ENCODE measurements at places on chromosomes 2 and 18. TPM values are rescaled to one million over a fixed set of nuclear protein-coding genes. Genes with fewer than 3 reads are reported as not detected.

DNA sequence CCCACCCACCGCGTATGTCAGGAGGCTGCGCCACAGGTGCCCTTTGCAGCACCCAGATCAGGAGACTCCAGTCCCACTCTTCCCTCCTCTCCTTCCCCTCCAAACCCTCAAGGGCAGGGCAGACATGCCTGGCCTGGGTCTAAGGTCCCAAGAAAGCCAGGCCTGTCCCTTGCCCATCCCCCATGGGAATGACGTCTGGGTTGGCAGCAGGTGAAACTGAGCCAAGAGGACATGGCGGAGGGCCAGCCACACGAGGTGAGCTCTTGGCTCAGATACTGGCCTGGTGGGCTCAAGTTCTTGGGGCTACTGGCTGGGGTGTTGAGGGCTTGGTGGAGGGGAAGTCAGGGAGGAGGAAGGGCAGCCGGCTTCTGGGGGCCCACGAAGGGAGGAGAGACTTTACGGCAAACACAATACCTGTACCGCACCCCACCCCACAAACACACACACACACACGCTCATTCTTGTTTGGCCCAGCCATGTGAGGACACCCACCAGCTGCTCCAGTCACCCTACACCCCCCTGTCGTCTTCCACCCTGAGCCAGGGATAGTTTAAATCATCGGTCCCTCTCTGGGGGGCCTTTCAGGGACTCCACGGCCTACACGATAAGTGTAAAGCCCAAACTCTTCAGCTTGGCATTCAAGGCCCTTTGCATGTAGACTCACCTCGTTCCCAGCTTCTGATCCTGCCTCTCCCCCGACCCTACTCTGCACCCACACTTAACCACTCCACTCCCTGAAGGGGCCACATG, 24.1 kb upstream of the TNS1 start:
- H3K36me3 ChIP-seq = no peaks in the 10 kb centered on the region
- peak; percentile 67 for DNase-seq
- H3K4me3 ChIP-seq = no peak overlapping the region
- H3K27ac ChIP-seq = no peak overlapping the region
- H3K4me1 ChIP-seq = peaks cover 7% of the 10 kb centered on the region

DNA sequence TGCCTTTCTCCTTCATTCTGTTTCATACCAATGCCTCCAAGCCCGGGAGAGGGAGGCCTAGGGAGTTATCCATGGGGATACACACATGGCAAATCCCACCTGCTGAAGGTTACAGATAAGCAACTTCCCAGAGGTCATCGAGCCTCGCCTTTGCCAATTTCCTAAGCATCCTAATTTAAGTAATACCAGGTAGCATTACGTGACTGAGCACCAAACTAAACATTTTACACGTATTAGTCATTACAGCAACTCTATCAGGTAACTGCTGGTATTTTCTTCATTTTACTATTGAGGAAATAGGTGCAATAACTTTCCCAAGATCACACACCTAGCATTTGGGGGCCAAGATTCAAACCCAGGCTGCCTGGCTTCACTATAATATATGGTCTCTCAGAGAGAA, 30.1 kb upstream of the BZW1 start:
- H3K4me1 ChIP-seq = no peaks in the 10 kb centered on the region
- H3K4me3 ChIP-seq = no peak overlapping the region
- no peaks in the 10 kb centered on the region for H3K27me3 ChIP-seq
- no peak for DNase-seq
- no peaks in the 10 kb centered on the region for H3K36me3 ChIP-seq
- H3K27ac ChIP-seq = no peak overlapping the region

- no peaks in the 10 kb centered on the region for H3K36me3 ChIP-seq
- no peak overlapping the region for H3K27ac ChIP-seq
- no peak for DNase-seq
- H3K27me3 ChIP-seq = peaks cover 27% of the 10 kb centered on the region
- no peaks in the 10 kb centered on the region for H3K4me1 ChIP-seq
Measured at GRCh38 chr2:154699575-154699930, 1.1 kb downstream of the KCNJ3 start.

SALL3 gene
- not detected for total RNA-seq

DNA sequence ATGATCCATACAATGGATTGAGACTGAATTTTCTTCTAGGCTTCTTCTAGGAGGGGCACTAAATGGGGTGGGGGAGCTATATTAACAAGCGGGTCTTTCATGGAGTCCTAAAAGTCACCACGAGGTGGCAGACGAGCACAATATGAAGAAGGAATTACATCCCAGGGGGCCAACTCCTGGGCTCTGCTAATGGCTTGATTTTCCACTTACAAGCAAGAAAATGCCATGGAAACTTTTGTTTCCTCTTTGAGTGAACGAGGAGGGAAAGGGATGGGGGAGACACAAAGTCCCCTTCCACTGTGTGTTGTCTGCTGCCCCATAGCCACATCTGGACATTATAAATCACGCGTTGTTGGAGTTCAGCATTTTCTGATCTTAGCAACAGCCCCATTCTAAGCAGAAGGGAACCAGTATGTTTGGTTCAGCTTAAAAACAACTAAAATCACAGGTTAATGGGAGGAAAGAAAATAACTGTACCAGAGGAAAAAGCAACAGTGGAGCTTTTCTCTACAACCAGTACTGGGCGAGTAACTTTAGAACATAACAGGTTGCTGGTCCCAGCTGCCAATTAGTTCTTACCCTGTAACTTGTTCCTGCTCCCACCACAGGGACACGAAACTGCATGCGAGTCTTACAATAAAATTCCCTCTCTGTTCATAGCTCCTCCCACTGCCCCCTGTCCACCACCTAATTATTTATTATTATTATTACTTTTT, 285.0 kb upstream of the PARD3B start:
- H3K27ac ChIP-seq = no peak overlapping the region
- no peaks in the 10 kb centered on the region for H3K27me3 ChIP-seq
- H3K36me3 ChIP-seq = no peaks in the 10 kb centered on the region
- no peaks in the 10 kb centered on the region for H3K4me1 ChIP-seq

DNA sequence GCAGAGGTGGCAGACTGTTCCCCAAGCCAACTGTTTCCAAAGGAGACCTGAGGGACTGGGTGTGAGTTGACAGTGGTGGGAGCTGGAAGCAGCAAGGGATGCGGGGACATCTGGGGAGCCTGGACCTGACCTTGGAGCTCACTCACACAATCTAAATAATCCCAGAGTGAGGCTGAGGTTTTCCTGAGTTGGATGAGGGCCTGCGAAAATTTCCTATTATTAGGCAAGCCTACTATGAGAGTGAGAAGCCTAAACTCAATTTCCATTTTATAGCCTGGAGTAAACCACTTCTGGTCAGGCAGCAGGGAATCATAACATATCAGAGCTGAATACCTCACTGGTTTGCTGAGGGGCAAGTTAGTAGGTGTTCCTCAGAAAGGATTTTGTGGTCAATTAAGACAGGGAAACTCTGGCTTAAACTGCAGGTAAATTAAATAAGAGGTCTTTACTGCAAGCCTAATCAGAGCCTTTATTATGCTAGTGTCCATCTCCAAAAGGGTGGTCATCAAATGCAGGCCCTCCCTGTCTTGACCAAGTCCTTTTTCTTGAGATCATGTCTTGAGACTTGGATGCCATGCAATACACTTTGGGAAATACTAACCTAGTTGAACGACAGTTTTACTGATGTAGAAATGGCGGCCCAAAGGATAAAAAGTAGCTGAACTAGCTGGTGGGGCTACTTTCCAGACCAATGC, 1.7 kb upstream of the COX5B start:
- peaks cover 23% of the 10 kb centered on the region for H3K36me3 ChIP-seq
- peaks cover 21% of the 10 kb centered on the region for H3K4me1 ChIP-seq
- no peaks in the 10 kb centered on the region for H3K27me3 ChIP-seq
- no peak overlapping the region for H3K4me3 ChIP-seq

GRCh38 chr2:82790206-82791021, 1668.7 kb downstream of the SUCLG1 start:
- H3K27ac ChIP-seq = no peak overlapping the region
- H3K4me1 ChIP-seq = peaks cover 6% of the 10 kb centered on the region
- no peak overlapping the region for H3K4me3 ChIP-seq
- no peak for DNase-seq

All from sigmoid colon (tissue), 7 donors.